ENCODE measurements at places on chromosomes 1 and 21.

DNA sequence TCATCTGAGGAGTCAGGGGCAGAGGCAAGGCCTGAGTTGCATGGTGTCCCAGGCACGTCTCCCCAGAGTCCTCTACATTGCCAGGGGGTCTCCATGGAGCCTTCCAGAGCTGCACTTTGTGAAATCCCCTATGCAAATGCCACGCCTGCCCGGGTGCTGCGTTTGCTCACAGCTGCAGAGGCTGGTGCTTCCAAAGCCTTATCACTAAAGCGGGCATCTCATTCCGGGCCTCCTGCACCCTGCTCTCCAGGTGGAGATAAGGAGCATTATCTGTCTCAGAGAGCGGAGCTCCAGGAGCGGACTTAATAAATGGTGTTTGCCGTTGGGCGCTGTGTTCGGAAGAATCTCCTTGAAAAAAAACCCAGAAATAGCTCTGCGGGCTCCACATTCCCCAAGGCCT, 25.9 kb upstream of the ACTL8 start:
- DNase-seq, result no peak

DNA sequence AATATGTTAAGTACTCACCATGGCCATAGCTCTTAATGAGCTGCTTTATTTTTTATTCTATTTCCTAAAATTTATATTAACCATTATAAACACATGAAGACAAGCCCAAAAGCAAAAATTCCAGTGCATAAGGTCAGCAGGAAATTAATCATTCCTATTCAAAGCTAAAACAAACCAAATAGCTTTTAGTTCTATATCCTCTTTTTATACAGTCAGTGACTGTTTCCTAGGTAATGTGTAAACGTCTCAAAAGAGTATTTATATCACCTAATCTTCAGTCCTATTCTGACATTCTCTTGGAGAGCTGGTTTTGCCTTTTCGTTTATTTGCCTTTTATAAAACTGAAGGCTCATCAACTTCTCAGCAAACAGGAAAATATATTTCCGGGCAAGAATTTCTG, 4.2 kb downstream of the GOLPH3L start:
- no peak for DNase-seq

DNA sequence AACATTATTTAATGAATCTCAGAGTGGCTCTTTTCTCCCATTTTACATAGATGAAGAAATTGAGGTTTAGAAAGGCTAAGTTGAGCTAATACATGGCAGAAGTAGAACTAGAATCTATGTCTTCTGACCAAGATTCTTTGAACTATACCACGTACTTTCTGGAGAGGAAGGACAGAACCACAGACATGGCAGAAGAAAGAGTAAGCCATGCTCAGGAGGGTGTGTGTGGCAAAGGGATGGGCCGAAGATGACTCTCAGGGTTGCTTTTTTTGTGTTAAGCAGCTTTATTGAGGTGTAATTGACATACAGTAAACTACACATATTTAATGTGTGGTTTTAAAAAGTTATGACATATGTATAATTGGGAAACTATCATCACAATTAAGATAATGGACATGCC, 69.5 kb downstream of the PEX14 start:
- DNase-seq, result no peak

GRCh38 chr21:33657124-33657820, 15.0 kb downstream of the ITSN1 start:
- no peak for DNase-seq

- no peak for DNase-seq
Observed at GRCh38 chr1:7719468-7720094, 51.5 kb upstream of the VAMP3 start.

GRCh38 chr21:17779496-17779895, 39.7 kb downstream of the C21orf91 start:
- no peak for DNase-seq

DNA sequence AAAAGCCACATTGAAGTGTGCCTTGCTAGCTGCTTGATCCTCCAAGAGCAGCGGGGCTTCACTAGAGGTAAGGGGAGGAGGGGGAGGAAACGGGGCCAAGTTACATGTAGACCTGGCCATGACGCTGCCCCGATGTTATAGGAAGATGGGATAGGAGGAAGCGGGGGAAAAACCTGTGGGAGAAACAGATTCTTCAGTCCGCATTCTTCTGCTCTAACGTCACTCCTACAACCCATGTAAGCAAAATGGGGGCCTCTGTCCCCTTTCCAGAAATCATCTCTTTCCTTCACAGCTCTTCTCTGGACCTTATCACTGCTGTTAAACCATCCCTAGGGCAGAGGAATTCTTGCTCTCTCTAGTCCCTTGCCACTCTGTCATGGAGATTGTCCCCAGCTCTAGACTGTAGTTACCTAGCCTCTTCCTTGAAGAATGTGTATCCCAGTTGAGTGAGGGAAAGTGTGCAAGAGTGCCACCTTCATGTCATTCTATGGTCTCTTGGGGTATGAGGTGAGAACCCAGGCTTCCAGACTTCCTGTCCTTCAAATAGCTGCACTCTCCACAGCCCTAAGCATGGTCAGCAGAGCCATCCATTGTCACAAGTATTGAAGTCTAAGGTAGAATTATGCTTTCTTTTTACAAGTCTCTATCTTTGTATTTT, 11.4 kb downstream of the PLEKHO1 start:
- DNase-seq, result no peak

- DNase-seq, result no peak
Observed at GRCh38 chr21:41875086-41875485, 4.1 kb downstream of the PRDM15 start.

GRCh38 chr1:51463561-51463960, 55.5 kb downstream of the EPS15 start:
- no peak for DNase-seq

DNA sequence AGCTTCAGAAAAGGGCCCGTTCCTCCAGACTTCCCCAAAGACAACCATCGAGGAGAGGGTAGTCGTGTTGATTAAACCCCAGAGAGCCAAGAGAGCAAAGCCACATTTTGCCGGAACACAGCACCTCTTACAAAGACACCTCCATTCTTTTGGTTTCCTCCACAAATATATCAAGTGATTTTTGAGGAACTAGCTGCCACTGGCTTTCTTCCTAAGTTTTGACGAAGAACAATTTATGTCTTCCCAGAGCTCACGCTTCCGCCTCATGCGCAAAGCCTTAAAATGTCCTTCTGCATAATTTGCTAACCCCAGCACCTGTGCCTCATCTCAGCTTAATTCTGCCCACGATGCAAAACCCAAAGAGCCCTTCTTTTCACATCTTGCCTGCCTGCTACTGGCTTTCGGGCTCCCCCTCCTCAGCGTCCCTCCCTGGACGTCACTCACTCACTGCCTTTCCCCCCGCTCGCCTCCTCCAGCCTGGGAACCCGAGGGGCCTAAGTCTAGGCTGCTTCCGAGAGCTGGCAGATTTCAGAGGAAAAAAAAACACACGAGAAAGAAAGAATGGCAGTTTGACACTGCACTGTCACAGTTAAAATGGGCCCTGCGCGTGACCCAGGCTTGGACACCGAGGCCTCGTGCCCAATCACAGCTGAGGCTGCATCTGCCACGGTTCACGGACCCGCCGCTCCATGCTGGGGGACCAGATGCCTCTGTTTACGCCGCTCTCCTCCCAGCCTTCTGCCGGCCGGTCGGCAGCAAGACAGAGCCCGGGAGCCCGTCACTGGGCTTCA, 77.6 kb upstream of the IFNAR2 start:
- no peak for DNase-seq

DNA sequence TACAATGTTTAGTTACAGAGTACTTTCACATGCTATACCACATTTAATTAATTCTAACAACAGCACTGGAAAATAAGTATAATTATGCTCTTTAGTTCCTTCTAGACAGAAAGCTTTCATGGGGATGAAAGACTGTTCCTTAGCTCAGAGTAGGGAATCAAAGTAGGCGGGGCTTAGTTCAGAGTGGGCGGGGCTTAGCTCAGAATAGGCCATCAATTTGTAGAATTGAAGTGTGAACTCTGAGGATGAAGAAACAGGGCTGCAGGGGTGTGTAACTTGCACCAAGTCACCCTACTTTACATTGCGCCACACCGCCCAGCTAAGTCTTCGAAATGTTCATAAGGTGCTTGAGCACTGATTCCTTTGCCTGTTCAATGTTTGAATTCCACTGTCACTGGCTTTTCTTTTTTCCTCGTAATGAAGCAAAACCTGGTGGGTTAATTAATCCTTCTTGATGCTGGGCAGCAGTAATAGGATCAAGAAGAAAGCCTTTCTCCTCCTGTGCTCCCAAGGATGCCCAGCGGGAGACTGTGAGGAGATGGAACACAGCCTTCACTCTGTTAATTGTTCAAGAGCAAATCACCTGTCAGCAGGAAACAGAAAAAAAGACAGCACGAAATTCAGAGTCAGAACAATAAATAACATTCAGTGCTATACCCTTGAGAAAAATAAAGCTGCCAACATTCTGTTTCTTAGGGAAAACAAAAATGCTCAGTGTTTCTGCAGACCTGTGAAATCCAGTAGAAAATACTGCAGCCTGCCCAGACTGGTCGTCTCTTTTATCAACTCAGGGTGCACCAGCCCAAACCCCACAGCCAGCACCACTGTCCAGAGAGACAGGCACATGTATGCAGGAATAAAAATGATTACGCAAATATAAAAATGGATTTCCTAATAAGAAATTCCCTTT, 66.5 kb upstream of the CAMK1G start:
- DNase-seq, result no peak

- DNase-seq, result no peak
Observed at GRCh38 chr21:22209304-22209700, 1211.1 kb downstream of the NCAM2 start.

- DNase-seq, result no peak
Observed at GRCh38 chr21:45362077-45362747, 42.8 kb upstream of the COL18A1 start.

DNA sequence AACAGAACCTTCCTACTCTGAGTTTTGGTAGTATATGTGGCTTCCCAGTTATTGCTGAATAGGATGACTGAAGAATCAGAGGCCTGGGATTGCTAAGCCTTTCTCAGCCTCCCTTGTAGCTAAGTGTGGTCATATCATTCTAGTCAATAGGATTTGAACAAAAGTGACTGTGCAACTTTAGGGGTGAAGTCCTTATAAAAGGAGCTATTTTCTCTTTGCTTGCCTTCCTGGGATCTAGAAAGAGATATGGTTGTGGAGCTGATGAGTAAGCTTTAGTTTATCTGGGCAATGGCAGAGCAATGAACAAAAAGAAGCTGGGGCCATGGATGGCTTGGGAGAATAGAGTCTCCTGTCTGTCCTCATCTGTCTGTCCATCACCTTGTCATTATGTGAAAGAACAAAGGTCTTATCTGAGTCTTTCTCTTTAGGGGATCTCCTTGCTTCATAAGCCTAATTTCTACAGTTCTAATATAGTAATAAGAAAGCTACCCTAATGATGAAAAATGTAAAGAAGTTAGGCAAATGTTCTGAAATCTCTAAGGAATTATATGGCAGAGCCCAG, 91.5 kb downstream of the TENT5C start:
- no peak for DNase-seq

GRCh38 chr1:99672530-99673213, 26.8 kb downstream of the PALMD start:
- DNase-seq, result no peak

DNA sequence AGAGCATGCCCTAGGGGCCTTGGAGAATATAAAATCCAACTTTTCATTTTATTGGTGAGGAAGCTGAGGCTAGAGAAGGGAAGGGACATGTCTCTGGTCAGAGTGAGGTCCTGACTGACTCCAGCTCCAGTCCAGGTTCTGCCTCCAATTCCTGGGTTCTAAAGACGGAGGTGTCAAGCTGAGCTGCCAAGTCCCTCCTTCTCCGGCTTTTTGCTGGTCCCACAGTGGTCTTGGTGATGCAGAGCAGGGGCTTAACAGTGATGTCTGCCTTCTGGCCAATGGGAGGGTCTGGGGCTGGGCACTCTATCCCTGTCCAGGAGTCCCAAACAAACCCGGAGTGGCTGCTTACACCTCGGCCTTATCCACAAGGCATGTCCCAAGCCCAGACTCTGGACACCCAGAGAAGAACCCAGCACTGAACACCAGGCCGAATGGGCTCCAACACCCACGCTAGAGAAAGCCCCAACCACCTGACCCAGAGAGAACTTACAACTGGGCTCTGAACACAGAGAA, 104.8 kb downstream of the EBNA1BP2 start:
- DNase-seq, result no peak

GRCh38 chr1:39391691-39392679, 99.5 kb upstream of the BMP8A start:
- DNase-seq, result no peak

- DNase-seq, result no peak
Observed at GRCh38 chr1:72051538-72051937, 230.8 kb downstream of the NEGR1 start.

GRCh38 chr1:180862305-180862704, 50.4 kb upstream of the KIAA1614 start:
- DNase-seq, result no peak

Measured in AG09319 (cell line).